ENCODE measurements at places on chromosomes 1 and 21. TPM values are rescaled to one million over a fixed set of nuclear protein-coding genes. Genes with fewer than 3 reads are reported as not detected.

DNA sequence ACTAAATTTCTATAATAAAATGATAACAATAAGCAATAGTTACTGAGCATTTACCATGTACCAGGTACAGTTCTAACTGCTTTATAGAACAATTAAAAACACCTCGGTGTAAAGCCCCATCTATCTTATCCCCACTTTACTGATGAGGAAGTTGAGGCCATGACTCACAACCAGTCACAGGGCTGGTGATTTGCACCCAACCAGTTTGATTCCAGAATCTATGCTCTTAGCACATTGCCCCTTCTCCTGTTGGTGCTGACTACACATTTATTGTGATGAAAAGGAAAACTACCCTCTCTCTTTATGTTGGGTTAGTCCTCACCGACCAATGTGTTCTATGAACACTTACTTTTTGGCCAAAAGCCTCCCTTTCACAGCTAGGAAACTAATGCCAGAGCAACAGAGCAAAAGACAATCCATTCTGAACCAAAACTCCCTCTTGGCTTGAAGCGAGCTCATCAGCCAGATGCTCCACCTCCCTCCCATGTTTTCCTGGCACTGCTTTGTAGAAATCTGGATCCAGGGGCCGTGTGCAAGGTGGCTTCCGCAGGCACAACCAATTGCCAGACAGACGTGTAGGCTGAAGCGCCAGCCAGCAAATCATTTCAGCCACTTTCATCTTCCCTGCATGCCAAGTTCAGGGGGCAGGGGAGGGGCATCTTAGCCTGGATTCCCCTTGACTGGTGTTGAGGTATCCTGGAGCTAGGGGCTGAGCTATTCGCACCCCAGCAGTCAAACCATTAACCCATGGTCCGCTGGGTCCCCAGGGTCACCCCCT, 32.0 kb upstream of the SLC30A1 start:
- H3K36me3 ChIP-seq, result no peaks in the 10 kb centered on the region
- no peak for DNase-seq
- H3K27me3 ChIP-seq, result no peaks in the 10 kb centered on the region

The RGS13 gene
- total RNA-seq, result 1.7 TPM

The LCE3E gene
- not detected for total RNA-seq

The SEMA6C gene
- 9.4 TPM for total RNA-seq

- no peak overlapping the region for H3K4me3 ChIP-seq
- no peak overlapping the region for H3K27ac ChIP-seq
- no peaks in the 10 kb centered on the region for H3K36me3 ChIP-seq
- H3K4me1 ChIP-seq, result no peaks in the 10 kb centered on the region
- DNase-seq, result no peak
These were observed 46.2 kb downstream of the SH3GLB1 start for GRCh38 chr1:86750530-86750929.

DNA sequence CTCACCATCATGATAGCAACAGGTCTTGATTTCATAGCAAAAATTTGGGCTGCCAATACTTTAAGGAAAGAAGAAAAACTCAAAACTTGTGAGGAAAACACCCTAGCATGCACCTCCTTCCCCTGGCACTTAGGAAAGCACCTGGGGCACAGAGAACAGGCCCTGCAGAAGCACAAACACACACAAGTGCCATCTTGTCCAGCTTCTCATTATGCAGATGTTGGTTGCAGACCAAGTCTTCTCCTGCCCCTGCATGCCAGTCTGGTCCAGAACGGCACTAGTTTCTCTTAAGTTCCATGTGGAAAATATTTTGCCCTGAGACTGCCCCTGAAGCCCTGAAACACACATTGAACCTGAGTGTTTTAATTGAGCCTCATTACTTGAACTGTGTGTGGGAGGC, 6.3 kb upstream of the ETV3 start:
- H3K4me3 ChIP-seq, result no peak overlapping the region
- no peaks in the 10 kb centered on the region for H3K27me3 ChIP-seq
- H3K36me3 ChIP-seq, result no peaks in the 10 kb centered on the region
- DNase-seq, result no peak
- no peak overlapping the region for H3K27ac ChIP-seq

The ASCL5 gene
- 0.85 TPM for total RNA-seq

- peaks cover 11% of the 10 kb centered on the region for H3K4me1 ChIP-seq
- no peak overlapping the region for H3K4me3 ChIP-seq
- H3K36me3 ChIP-seq, result peaks cover 22% of the 10 kb centered on the region
These were observed 62.0 kb downstream of the NVL start for GRCh38 chr1:224267925-224268324.

The SYT6 gene
- total RNA-seq, result not detected

DNA sequence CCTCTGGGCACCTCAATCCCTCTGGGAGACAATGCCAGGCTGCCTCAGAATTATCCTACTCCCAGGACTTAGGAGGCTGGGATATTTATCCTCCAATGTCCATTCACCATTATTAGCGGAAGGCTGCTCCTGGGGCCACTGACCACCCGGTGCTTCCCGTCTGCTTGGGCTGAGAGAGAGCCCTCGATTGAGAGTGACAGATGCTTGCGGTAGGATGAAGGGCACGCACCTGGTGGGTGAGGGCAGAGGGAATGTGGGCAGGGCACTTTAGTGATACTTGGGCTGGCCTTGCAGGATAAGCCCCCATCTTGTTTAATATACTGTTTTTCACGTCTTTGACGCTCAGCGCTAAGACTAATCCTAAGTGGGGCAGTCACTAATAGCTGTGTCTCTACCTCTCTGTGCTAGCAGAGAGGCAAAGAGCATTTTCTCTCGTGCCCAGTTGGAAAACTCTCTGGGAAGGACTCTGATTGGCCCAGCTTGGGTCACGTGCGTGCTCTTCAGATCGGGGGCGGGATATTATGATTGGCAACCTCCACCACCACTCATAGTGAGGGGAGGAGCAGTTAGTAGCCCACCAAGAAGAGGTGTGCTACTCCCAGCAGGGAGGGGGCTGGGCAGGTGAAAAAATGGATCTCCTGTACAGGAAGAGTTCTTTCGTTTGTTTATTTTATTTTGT, 10.6 kb upstream of the PARS2 start:
- DNase-seq, result no peak
- H3K27ac ChIP-seq, result no peak overlapping the region
- H3K4me3 ChIP-seq, result no peak overlapping the region
- H3K36me3 ChIP-seq, result no peaks in the 10 kb centered on the region

DNA sequence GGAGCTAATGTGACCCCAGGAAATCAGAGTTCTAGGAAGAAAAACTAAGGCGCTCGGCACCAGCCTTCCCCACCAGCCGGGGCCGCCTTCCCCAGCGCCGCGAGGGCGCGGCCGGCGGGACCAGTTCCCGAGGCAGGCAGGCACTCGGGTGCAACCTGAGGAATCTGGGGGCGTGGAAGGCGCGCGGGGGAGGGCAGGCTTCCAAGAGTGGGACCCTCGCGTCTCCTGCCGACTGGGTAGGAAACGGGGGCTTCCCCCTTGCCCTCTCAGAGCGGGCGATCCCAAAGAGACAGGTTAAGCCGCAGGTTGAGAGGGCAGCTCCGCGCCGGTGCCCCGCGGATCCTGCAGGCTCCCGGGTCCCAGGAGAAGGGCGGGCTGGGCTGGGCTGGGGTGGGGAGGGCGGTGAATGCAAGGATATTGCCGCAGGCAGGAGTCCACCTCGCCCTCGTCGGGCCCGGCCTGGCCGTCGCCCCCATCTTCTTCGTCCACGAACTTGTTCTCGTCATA, 431 bp downstream of the ARPC5 start:
- H3K36me3 ChIP-seq, result no peaks in the 10 kb centered on the region
- no peaks in the 10 kb centered on the region for H3K27me3 ChIP-seq
- H3K4me1 ChIP-seq, result peaks cover 79% of the 10 kb centered on the region
- peak overlapping the region; percentile 89 for H3K4me3 ChIP-seq
- peak overlapping the region; percentile 99 for H3K27ac ChIP-seq

DNA sequence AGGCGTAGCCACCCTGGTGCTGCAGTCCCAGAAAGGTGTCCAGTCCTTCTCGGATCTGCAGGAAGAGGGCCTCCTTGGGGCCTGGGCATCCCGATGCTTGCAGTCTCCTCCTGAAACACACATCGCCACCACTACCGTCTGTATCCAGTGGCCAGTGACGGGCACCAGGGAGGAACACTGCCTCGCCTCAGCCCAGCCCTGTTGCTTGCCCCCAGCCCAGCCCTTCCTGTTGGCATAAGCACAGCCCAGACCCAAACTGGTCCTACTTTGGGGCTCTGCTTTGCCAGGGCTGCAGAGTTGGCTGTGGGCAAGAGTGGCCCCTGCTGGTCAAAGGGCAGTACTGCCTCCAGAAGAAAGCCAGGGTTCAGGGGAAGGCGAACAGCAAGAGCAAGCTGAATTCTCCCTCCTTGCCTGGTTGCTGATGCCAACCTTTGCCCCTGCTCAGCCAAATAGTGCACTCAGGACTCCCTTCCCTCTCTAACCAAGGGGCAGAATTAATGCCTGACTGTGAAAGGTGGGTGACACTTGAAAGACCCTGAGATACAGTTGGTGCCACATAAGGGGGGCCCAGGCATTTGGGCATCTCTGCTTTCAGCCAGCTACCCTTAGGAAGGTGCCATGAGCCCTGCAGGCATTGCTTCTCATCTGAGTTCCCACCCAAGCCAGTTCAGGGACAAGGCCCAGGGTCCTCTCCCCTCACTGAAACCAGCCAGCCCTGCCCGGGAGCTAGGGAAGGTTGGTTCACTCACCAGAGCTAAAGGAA, 11.1 kb upstream of the ARHGEF2 start:
- no peaks in the 10 kb centered on the region for H3K27me3 ChIP-seq
- peak overlapping the region; percentile 22 for H3K4me3 ChIP-seq
- peak; percentile 94 for DNase-seq
- peak overlapping the region; percentile 47 for H3K27ac ChIP-seq

DNA sequence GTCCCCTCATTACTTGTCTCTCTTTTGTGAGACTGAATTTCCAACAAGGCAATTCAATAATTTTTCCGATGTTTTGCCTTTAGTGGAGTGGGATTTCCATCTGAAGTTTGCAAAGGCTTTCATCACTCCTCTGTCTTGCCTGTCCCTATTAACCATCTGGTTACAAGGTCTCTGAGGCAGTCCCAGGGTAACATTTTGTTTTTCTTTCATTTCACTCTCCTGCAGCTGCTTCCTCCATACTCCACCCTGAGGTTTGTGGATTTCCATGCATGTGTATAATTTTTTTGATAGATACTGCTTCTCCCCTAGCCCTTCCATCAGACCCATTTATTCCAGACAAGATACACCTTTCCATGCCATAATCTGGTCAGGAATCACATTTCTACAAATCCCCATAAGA, 366.8 kb downstream of the PTBP2 start:
- no peaks in the 10 kb centered on the region for H3K27me3 ChIP-seq
- no peak overlapping the region for H3K4me3 ChIP-seq
- no peak for DNase-seq
- H3K4me1 ChIP-seq, result no peaks in the 10 kb centered on the region
- no peaks in the 10 kb centered on the region for H3K36me3 ChIP-seq

Measured in spleen (tissue), 13 donors.